Activated CD4-positive, alpha-beta memory T cell treated with anti-CD3 and anti-CD28 coated beads for 36 hours (primary cell): ENCODE measurements at places on chromosomes 13 and 19.

DNA sequence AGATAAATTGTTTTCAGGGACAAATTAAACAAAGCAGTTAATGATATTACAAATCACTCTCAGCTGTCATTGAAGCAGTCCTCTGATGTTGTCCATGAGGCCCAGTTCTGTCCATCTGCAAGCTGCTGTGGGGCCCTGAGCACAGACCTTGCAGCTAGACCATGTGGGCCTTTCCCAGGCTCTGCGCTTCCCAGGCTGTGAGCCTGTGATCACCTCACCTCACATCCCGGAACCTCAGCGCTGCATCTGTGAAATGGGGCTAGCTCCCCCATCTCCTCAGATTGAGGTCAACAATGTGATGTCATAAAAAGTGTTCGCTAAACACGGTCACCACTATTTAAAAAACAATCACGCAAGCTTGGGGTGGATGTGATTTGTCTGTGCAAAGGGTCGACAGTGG lies 51.9 kb upstream of the UQCRFS1 start:
- no peak for DNase-seq

DNA sequence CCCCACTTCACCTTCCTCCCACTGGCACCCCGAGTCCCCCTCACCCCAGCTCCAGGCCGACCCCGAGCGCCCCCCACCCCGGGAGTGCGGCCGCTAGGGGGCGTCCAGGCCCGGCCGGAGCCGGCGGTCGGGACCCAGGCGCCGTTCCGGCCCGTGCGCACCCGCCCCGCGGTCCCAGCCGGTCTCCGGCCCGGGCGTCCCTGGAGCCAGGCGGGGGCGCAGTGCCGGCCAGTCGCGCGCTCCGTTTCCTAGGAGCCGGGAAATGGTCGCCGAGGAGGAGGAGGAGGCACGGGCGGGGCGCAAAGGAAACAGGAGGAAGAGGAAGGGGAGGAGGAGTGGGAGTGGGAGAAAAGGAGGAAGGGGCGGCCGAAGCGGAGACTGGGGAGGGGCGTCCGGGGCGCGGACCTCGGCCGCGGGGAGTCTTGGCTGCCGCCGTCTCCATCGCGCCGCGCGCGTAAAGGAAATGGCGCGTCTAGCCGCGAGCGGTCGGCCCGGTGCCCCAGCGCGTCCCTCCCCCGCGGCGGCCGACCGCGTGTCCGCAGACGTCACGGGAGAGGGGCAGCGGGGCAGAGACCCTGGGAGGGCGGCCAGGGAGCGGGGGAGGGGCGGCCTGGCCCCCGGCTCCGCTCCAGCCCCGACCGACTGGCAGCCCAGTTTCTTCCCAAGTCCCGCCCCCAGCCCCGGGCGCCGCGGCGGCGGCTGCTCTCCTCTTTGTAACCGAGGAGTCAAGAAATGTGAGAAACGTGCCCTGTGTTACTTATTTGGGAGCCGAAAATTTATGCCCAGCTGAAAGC lies 1.1 kb upstream of the KCTD15 start:
- DNase-seq: peak; percentile 68

DNA sequence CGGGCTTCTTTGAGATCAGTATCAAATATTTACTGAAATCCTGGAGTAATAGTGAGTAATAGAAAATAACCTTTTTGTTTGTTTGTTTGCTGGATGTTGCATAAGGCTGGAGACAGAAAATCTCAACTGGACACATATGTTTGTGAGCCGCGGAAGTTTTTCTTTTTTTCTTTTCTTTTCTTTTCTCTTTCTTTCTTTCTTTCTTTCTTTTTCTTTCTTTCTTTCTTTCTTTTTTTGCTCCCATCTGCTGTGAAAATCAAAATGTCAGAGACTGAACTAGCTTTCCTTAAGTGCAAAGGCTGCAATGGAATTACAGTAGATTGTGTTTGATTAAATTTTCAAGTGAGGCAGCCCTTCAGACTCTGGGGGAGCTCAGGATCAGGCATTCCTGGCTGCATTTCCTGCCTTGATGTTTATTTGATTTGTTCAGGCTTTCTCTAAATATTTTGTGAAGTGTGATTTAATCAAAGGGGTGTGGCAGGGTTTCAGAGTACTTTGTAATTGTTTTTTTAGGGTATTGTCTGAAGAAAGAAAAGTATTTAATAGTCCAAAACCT lies 319 bp downstream of the FRY start:
- no peak for DNase-seq

DNA sequence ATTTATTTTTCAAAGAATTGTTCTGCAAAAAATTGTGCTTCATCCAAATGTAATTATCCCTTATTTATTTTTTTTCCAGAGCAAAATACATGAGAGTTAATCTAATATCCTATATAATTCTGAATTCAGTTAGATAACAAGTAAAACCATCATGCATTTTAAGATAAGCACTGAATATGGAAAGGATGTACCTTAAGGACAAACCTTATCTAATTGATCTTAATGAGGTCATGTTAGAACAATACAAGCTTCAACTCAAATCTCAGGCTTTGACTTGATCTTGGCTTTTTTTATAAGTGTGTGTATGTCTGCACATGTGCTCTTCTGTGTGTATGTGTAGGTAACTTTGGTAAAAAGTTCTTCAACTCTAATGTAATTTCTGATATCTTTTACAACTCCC lies 1828.8 kb downstream of the PCDH9 start:
- no peak for DNase-seq

GRCh38 chr19:51784109-51784785 lies 10.7 kb upstream of the FPR3 start:
- DNase-seq: no peak

GRCh38 chr13:97440598-97441170 lies 6.7 kb downstream of the RAP2A start:
- no peak for DNase-seq

DNA sequence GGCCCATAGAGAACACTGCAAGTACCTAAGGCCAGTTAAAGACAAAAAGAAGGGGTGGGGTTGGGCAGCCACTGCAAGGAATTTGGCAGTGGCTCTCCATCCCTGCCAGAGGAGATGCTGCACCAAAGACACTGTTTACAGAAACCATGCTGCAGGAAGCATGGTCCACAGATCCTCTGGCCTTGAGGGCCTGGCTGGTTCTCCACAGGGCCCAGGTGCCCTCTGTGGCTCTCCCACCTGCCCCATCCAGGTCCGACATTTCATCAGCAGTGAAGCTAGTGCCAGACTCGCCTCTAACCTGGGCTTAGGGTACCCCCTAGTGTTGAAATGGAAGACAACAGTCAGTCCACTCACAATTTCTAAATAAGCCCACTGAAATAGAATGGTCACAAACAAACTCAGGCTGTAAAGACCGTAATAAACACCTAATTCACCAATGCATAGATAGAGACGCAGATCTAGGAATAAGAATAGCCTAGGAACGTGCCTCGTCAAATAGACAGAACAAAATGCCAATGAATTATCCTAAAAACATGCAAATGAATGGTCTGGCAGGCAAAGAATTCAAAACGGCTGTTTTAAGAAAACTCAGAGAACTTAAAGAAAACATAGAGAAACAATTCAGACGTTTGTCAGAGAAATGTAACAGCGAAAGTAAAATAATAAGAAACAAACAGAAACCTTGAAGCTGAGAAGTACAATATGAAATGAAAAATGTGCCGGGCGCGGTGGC lies 23.3 kb downstream of the LYPD4 start:
- DNase-seq: peak; percentile 53

DNA sequence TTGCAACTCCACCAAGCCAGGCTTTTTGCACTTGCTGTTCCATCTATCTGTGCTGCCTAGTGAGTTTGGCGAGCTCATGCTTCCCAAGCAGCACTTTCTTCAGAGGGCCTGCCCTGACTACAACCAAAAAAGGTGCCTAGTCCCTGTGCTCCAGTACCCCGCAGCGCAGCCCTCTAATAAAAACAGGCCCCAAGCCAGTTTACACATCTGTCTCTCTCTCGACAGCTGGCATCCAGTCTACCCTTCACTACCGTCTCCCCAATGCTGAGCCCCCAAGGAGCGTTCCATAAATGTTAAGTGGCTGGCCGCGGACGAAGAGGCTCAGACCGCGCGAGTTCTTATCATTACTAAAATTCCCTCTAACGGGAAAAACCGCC lies 512 bp downstream of the MED4 start:
- DNase-seq: peak; percentile 15
